ENCODE measurements at places on chromosomes 7 and 10. TPM values are rescaled to one million over a fixed set of nuclear protein-coding genes. Genes with fewer than 3 reads are reported as not detected.

DNA sequence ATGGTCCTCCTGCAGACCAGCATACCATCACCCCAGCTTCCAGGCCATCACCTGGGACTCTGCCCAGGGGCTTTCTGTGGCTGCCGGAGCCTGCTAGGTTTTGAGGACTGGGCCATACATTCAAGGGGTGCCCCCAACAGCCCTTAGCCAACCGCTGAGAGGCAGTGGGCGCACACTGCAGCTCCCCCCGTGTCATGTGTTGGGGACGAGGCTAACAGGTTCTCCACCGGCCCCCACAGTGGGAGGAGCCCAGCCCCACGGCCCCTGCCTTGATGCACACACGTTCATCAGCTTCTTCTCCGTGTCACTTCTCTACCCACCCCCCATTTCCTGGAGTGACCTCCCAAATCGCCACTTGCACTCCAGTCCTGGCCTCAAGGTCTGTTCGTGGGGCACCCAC, 543.2 kb upstream of the FOXK1 start:
- DNase-seq = peak; percentile 53

- no peak for DNase-seq
Measured at GRCh38 chr7:108627476-108628051, 57.9 kb downstream of the DNAJB9 start.

GRCh38 chr7:44618753-44619152, 12.3 kb downstream of the OGDH start:
- DNase-seq = no peak

DNA sequence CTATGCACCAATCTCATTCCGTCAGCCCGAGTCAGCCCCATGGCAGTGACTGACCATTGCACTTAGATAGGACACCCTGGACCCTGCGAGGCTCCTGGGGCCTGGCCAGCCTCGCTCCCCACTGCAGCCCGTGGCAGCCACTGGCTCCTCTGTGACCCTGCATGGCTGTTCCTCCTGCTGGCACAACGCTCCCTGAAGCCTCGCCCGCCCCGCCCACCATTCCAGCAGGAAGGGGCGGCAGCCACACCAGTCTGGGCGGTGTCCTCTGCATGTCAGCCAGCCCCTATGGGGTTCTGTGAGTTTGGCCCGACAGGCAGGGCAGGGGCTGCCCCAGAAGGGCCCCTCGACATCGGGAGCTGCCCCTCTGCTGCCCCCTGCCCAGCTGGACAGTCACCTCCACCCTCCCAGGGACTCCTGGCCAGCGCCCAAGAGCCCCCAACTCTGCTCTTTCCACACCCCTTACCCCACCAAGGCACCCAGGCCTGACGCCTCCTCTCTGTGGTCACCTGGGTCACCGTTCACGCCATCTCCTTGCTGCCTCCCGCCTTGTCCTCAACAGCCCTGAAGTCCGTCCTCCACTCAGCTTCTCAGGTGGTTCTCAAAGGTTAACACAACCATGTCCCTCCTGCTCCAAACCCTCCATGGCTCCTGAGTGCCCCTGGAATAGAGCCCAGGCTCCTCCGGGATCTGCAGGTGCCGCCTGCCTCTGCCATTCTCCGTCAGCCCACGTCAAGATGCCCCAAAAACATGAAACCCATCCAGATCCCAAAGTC, 103.5 kb downstream of the MICALL2 start:
- no peak for DNase-seq

- DNase-seq = no peak
Measured at GRCh38 chr10:8054244-8054493, 319 bp upstream of the GATA3 start.

GRCh38 chr10:86944907-86945306, 12.5 kb downstream of the MMRN2 start:
- DNase-seq = no peak

FANK1 gene
- 0.53 TPM for polyA plus RNA-seq

GSTO2 gene
- polyA plus RNA-seq = 0.46 TPM

- no peak for DNase-seq
Measured at GRCh38 chr7:149765399-149766121, 7.8 kb downstream of the ZNF467 start.

- no peak for DNase-seq
Measured at GRCh38 chr10:34507217-34507616, 307.9 kb downstream of the PARD3 start.

DNA sequence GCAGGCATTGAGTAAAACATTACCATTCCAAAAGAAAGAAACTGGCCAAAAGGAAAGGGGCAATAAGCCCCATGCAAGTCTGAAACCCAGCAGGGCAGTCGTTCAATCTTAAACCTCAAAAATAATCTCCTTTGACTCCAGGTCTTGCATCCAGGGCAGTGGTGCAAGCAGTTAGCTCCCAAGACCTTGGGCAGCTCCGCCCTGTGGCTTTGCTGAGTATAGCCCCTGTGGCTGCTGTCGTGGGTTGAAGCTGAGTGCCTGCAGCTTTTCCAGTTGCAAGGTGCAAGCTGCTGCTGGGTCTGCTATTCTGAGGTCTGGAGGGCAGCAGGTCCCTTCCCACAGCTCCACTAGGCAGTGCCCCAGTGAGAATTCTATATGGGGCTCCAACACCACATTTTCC, 580.1 kb upstream of the AUTS2 start:
- no peak for DNase-seq

CDC14C gene
- polyA plus RNA-seq = not detected

GRM3 gene
- polyA plus RNA-seq = not detected

All from heart left ventricle (tissue), 16 donors.